ENCODE measurements at places on chromosomes 4 and X. TPM values are rescaled to one million over a fixed set of nuclear protein-coding genes. Genes with fewer than 3 reads are reported as not detected.

- DNase-seq, result no peak
Measured at GRCh38 chrX:110989869-110990268, 106.1 kb upstream of the PAK3 start.

GRCh38 chrX:68703369-68703768, 55.9 kb downstream of the STARD8 start:
- no peak for DNase-seq

- no peak for DNase-seq
Measured at GRCh38 chrX:23559975-23560374, 107.3 kb upstream of the PRDX4 start.

- DNase-seq, result peak; percentile 1
Measured at GRCh38 chrX:78092296-78092695, 11.8 kb upstream of the PGK1 start.

The MAPK10 gene
- 1.9 TPM for total RNA-seq

GRCh38 chr4:72397314-72397713, 171.7 kb downstream of the ADAMTS3 start:
- no peak for DNase-seq

The GLRA3 gene
- not detected for total RNA-seq

The SMR3B gene
- not detected for total RNA-seq

- DNase-seq, result peak; percentile 17
Measured at GRCh38 chrX:108090491-108091263, 665 bp downstream of the PSMD10 start.

The TMPRSS11A gene
- total RNA-seq, result not detected

- no peak for DNase-seq
Measured at GRCh38 chr4:86014599-86014998, 345.3 kb downstream of the MAPK10 start.

- no peak for DNase-seq
Measured at GRCh38 chr4:3307060-3307459, 14.2 kb downstream of the RGS12 start.

GRCh38 chr4:87985097-87985886, 9.8 kb downstream of the SPP1 start:
- peak; percentile 63 for DNase-seq

DNA sequence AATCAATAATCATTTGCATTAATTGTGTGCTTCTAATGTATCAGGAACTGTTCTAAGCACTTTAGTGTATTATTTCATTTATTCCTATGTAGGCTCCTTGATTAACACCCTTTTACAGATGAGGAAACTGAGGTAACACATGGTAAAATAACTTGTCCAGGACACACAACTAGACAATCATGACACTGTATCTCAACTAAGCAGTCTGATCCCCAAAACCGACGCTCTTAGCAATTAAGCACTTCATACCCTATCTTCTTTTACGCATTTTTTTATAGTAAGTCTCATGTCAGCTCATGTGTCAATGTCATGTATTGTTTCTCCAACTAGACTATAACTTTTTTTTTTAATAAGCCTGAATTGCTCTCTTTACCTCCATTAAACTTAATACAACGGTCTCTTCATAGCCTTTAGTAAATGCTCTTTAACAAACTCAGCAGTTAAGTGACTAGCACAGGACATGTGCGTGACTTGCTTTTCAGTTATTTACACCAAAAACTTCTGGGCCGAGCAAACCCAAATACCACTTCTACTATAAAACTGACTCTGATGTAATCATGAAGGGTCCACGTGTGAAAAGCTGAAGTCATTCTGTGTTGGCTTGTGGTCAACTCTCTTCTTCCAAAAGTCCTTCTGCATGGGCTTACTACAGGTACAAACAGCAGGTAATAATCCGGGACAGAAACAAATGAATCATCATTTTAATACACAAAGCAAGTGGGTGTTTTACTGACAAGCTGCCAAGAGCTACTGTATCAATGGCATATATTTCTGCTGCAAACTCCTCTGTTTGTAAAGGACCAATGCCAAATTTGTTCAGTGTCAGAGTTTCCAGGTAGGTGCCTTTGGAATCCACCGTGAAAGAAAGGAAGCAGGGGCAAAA, 7.9 kb upstream of the AMBN start:
- DNase-seq, result no peak

The TRIML2 gene
- total RNA-seq, result not detected

The FGF2 gene
- total RNA-seq, result 8.9 TPM

GRCh38 chr4:70954032-70954431, 39.4 kb upstream of the DCK start:
- DNase-seq, result no peak

The MAGEB10 gene
- not detected for total RNA-seq

DNA sequence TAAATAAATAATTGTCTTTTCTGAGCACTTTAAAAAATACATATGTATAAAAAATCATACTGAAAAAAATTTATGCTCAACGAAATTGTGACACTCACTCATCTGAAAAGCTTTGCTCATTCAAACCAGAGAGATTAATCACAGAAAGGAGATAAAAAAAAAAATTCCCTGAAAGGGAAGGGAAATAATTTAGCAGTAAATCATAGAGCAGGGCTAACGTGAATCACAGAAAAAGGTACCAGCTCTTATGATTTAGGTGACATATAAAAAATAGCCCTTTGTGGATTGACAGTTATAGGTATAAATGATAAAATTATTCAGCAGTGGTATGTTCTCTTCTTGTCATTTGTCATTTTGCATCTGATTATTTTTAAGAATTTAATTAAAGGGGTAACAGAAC, 552.7 kb upstream of the TENM3 start:
- DNase-seq, result no peak

GRCh38 chr4:56007154-56007553, 58.4 kb downstream of the CEP135 start:
- no peak for DNase-seq

GRCh38 chrX:40806513-40807220, 71.3 kb upstream of the MED14 start:
- DNase-seq, result no peak

The RAI2 gene
- 1.5 TPM for total RNA-seq

The RBM41 gene
- total RNA-seq, result 12.2 TPM

DNA sequence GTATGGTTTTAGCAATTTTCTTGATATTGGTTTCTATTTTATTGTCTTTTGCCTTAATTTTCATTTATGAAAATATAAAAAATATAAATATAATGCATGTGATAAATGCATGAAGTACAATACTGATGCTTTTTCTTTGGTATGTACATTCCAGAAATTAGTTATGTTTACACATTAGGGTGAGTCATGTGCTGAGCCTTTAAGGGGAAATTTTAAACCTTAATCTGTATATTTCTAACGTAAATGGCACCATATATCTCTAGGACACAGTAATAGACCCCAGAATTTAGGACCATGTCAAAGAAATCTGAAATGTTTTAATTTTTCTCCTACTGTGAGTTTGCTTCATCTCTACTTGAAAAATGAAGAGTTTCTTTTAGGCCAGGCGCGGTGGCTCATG, 117.8 kb upstream of the SPRY1 start:
- no peak for DNase-seq

The MAGIX gene
- 2.6 TPM for total RNA-seq

- no peak for DNase-seq
Measured at GRCh38 chrX:15128861-15129260, 141.0 kb downstream of the ASB9 start.
